ENCODE measurements at places on chromosomes 11 and 22.

DNA sequence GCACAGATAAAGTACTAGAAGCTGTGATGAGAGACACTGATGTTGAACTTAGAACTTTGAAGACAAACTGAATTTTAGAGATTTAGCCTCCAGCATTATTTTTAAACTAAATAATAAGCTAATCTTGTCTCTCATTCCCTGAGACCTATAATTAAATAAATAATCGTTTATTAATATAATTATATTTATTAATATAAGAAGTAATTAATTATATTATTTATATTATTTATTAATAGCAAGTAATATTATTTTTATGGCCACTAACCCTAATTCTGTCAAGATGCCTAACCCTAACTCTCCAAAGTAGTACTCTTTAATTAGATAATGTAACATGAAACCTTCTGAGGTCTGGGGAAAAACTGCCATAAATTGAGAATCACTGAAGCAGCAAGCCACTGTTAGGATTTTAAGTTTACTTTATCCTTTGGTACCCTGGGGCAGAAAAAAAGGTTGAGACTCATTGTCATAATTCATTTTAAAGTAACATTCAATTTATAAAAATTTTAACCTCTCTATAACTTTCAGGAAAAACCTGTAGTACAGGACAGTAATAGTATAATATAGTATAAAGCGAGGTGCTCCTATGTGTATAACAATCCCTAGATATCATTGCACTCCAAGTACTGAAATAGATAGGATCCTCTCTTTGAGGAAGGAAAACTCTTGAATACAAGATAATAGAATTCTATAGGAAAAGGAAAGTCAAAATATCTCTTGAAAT is 85.4 kb downstream of the TTC28 start:
- DNase-seq, result no peak

DNA sequence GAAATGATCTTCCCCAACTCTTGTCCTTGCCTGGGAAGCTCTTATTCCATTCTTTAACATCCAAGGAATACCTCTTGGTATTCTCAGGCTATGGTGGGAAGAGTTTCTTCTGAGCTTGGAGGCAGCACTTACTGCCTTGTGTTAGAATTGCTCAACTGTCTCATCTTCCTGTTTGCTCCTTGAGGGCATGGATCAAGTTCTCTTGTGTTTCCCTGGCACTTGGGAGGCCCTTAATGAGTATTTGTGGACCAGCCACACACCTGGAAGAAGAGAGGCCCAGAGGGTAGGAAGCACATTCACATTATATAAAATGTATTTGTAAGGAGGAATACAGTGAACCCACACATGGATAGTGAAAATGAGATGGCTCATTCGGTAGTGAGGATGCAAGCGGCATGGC is 3.4 kb upstream of the SORL1-AS1 start:
- DNase-seq, result no peak

DNA sequence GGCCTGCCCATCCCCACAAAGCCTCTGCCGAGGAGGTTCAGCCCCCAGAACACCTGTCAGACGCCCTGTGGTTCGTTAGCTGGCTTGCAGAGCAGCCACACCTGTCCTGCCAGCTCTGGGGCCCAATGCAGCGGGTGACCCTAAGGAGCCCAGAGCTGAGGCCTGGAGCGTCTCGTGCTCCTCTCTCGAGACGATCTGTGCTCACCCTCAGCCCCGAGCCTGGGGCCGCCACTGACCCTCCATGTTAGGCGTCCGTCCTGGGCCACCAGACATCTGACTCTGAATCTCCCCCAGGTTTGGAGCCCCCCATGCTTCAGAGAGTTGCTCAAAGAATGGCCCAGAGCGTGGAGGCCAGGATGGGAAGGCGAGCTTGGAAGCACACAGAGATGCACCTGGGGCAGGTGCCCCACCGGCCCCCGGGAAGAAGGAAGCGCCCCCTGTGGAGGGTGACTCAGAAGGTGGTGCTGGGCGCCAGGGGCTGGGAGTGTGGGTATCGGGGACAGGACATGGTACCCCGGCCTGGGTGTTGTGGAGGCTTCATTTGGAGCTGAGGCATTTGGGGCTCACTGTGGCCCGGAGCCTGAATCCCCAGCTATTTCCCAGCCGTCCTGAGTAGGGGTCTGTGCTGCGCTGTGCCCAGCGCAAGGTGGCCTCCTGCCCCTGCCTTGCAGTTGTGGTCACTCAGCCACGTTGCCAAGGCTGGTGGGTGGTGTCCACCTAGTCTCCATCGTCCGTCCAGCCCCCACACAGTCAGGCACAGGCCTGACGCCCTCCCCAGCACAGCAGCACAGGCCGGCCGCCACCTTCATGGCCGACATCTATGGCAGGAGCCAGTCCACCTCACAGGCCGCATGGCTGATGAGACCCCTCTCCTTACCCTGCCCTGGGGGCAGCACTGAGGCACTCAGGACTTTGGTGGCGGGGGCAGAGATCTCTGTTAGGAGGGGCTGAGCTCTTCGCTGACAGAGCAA is 36.2 kb downstream of the SBF1 start:
- DNase-seq, result no peak

DNA sequence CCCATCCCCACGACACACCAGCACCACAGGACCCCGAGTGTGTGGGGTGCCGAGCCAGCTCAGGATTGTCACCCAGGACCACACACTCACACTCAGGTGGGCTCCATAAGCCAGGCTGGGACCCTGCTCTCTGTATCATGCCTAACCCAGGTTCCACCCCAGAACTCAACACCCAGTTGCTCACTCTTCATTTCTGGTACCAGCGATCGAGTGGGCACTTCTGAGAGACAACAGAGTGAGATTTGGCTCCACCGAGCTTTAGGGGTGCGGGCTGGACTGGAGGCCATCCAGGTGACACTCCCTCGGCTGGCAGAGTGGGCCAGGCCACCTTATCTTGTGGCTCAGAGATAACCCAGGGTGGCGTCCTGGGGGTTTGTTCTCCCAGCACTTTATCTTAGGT is 1323.8 kb downstream of the BRD1 start:
- DNase-seq, result no peak

- peak; percentile 86 for DNase-seq
Observed at GRCh38 chr22:21567456-21568346, at the start of gene UBE2L3. TSS of gene UBE2L3 (plus strand) at chr22:21567714. CDS start at chr22:21567745, 31 bp downstream.

DNA sequence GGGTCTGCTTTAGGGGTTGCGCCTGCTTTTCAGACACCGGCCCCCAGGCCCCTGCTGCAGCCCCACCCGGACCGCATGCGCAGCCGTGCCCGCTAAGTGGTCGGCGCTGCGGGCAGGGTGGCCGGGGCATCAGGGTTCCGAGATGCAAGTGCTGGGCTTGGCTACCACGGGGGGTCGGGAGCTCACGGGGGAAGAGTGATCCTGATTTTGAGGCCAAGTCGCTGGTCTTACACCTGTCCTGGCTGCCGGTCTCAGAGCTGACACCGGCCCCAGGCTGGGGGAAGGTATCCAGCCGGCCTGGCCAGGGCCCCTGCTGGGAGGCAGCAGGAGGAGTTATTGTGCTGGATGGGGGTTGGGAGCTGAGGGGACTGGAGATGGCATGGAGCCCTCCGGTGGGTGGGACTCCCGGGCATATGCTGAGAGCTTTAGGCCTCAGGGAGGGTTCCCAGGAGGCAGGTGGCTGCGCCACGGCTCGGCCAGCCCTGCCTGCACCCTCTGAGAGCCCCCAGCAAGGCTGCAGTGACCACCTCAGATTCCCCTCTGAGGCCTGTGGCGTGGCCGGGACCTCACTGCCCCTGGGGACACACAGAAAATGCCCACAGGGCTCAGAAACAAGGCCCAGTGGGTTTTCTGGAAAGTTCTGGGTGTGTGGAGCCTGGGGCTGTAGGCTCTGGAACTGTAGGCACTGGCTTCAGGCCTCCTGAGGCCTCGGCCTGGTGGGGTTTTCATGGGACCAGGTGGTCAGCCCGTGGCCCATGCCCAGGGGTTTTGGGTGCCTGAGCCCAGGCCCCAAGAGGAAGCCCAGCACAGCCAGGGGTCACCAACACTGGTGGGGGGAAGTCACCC is 4.4 kb upstream of the MUC5AC start:
- DNase-seq, result no peak

- no peak for DNase-seq
Observed at GRCh38 chr11:130580372-130580771, 131.9 kb downstream of the ADAMTS15 start.

- peak; percentile 51 for DNase-seq
Observed at GRCh38 chr11:68684385-68685356, at the start of gene GAL. TSS of gene GAL (plus strand) at chr11:68684544. CDS start at chr11:68684924, 380 bp downstream.

- DNase-seq, result no peak
Observed at GRCh38 chr11:35373284-35373933, 45.9 kb downstream of the SLC1A2 start.

GRCh38 chr11:48024635-48025071 is 44.3 kb downstream of the PTPRJ start:
- DNase-seq, result no peak

DNA sequence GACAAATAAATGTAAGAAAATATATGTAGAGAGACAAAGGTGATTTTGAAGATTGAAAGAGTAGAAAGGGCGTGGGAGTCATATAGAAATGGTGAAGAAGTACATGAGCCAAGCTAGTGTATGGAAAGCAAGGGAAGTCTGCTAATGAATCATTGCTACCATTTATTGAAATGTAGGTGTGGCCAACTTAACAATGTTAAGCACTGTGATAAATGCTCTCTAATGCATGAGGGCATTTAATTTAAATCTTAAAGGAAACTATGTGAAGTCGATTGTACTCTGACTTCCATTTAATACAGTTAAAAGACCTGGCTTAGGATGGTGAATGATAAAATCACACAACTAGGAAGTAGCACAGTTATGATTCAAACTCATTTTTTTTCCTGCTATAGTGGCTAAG is 219.9 kb downstream of the CASP12 start:
- no peak for DNase-seq
